EH (cell line): ENCODE measurements at places on chromosomes 13 and 19.
A peak's percentile ranks its signal among the peaks of the same experiment; 100 is the strongest.

GRCh38 chr19:3024870-3025548 lies 4.1 kb downstream of the TLE2 start:
- DNase-seq: no peak

DNA sequence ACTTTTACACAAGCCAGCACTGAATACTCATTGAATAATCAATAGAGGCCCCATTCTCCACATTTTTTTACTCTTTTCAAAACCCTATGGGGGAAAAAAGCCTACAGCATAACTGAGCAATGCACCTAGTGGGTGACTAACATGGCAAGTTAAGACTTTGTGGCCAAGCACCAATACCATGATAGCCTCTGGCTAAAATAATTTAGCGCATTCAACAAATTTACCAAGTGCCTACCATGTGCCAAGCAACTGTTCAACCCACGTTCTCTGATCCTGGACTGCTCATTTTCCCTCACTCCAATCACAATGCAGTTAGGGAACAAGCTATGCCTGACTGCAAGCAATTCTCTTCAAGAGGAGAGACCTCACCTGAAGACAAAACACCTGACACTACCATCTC lies 3.0 kb downstream of the ANKRD10 start:
- peak; percentile 38 for DNase-seq

DNA sequence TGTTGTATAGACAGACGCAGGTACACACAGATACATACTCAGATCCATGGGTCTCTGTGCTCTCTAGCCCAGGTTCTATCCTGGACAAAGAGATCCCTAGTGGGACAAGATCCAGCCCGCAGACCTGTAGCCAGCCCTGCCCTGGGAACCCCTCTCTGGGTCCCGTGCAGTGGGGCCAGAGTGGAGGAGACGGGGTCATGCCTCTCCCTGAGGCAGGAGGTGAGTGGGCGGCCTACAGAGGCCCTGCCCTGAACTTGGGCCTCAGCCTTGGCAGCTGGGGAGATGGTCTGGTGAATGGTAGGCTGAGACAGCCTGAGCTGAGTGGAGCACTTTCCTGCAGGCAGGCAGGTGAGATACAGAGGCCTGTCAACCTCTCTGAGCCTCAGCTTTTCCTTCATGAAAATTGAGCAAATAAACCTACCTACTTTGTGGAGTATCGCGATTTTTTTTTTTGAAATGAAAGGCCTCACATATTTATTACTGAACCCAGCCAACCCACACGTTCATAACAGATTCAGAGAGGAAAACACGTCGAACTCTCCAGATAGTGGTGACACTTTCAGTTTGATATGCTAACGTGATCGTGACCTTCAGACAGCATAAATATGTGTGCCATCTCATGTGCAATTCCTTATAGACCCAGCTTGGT lies 3.4 kb upstream of the JUND start:
- DNase-seq: no peak

GRCh38 chr13:22091222-22091970 lies 420.5 kb downstream of the FGF9 start:
- DNase-seq: peak; percentile 36

DNA sequence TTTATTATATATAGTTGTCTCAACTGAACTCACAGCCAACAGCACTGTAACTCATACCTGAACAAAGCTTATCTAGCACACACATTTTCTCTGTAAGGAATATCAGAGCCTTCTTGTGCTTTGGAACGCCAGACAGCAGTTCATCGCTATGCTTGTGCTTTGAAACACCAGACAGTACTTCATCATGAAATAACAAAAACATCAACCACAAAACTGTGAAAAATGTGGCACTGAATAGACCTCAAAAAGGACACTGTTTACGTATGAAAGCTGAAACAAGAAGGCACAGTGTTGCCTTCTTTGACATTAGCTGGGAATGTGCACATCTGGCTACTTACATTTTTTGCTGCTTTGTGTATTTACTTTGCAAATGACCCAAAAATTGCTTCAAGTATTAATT lies 160.2 kb downstream of the PDS5B start:
- peak; percentile 13 for DNase-seq

DNA sequence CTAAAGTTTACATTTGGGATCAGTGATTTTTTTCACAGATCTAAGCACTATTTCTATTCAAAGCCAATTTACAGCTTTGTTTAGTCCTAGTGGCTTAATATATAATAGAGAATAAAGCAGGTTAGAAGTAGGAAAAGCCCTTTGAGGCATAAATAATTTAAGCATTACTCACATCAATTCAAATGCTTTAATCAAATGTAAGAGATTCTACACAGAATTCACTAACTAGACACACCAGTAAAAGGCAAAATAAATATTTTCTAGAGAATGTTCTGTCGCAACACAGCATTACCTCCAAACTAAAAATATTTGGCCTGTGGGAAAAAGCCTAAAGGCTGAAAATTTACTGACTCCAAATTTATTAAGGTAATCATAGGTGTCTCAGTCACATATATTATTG lies 31.3 kb downstream of the KCTD12 start:
- peak; percentile 52 for DNase-seq

- DNase-seq: no peak
Measured at GRCh38 chr13:104318121-104318520, 1251.9 kb upstream of the SLC10A2 start.

GRCh38 chr13:86201477-86201876 lies 402.3 kb upstream of the SLITRK6 start:
- no peak for DNase-seq

DNA sequence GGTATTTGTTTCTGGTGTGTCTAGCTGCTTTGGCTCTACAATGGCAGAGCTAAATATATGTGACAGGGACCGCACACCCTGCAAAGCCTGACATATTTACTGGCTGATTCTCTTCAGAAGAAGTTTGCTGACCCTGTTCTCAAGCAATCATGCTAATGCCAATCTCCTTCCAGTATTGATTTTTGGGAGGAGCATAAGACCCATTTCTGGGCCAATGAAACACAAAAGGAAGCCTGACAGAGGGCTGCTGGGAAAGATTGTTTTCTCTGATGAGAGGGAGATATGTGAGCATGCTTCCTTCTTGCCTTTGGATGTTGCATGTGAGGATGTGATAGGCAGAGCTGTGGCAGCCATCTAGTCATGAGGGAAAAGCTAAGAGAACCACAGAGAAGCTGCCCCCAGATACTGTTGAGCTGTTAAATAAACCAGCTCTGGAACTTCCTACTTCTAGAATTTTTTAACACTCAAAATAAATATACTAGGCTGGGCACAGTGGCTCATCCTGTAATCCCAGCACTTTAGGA lies 31.4 kb upstream of the TPTE2 start:
- DNase-seq: no peak

GRCh38 chr19:40609561-40610395 lies 8.6 kb downstream of the LTBP4 start:
- DNase-seq: peak; percentile 63

GRCh38 chr13:87669379-87669978 lies 1.7 kb upstream of the SLITRK5 start:
- DNase-seq: no peak

GRCh38 chr13:74288361-74288911 lies 154.2 kb upstream of the KLF12 start:
- DNase-seq: no peak

DNA sequence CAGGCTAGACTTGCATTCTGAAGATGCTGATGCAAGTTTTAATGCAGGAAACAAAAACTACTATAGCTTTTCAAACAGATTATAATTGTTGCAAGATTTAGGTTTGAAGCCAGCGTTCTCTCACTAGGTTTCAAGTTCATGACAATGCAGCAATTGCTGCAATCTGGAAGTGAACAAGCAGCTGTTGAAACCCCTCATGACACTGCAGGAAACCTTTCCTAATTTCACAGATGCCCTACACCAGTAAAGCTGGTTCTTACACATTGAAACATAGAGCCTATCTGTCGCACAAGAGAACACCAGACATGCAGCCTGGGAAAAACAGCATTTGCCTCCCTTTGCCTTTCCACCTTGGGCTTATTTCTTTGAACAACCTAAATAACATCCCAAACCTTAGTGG lies 1737.2 kb upstream of the MIR17HG start:
- DNase-seq: no peak

DNA sequence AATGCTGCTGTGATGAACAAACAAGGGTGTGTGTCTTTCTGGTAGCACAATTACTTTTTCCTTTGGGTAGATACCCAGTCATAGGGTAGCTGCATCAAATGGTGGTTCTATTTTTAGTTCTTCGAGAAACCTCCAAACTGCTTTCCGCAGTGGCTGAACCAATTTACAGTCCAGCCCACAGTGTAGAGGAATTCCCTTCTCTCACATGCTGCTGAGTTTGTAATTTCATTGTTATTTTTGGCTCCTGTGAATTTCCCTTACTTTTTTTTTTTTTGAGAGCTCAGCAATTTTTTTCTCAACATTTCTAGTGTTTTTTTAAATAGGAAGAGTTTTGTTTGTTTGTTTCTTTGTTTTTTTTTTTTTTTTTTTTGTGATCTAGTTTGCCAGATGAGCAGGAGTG lies 37.5 kb upstream of the ADGRE1 start:
- no peak for DNase-seq

DNA sequence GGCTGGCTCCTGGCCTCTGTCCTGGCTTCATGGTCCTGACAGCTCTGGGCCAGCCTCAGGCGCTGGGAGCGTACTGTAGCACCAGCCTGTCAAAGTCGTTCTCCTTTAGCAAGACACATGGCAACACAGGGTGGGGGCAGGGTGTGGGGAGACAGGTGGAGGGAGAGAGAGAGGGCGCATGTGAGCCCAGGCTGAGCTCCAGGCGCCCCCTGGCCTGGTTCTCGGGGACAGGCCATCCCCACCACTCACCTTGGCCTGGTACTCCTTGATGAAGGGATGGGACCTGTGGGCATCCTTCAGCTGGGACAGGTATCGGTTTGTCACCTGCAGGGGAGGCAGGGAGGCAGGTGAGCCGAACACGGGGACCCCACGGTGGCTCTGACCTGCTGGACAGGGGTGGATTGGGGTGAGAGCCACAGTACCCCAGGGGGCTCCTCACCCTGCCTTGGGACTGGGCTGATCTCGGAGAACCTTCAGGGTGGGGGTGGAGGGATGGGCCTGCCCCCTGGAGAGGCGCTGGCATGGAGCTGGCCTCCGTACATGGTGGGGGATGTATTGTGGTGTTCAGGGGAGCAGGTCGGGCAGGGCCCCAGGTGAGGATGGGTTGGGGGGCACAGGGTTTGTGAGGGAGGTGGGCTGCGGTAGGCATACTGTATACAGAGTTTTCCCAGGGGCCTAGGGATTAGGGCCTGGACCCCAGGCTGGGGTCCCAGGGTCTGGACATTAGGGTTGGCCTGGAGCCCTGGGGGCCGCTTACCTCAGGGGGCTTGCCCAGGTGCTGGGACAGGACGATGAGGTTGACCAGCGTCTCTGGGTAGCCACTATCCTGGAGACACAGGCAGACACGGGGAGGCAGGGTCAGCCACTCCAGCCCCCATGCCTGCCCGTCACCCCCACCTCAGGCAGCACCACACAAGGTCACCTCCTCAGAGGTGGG lies 3.9 kb upstream of the CERS1 start:
- DNase-seq: no peak

- DNase-seq: no peak
Measured at GRCh38 chr19:46783670-46784069, 4.7 kb downstream of the SLC1A5 start.

- DNase-seq: no peak
Measured at GRCh38 chr13:50404769-50405168, 389.5 kb downstream of the KCNRG start.
